CD4-positive, alpha-beta T cell treated with Interleukin-4 for 4 hours (primary cell): ENCODE measurements at places on chromosomes 5 and 9.

DNA sequence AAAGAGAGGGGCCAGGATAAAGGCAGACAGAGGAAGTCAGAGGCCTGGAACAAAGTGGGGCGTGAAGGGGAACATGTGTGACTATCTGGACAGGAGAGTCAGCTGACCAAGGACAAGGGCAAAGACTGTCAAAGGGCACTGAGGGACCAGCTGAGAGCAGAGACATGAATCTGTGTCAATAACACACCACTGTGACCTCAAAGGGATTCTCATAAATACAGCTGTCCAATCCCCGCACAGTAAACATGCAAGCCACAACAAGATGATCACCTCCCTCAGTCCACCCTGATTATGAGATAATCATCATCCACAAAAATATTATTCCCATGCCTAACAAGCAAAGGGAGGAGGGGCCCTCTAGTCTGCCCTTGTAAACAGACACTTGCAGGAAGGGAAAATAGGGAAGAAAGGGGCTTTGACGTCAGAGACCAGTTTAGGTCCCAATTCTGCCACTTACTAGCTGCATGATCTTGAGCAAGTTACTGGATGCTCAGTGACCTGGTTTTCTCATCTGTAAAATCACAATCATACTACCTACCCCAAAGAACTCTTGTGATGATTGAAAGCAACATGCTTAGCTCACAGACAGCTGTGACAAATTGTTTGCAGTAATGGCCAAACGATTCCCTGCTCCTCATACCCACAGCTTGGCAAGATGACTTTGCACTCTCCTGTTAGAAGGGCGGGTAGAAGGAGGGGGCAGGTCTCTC lies 41.8 kb downstream of the RAPGEF1 start:
- DNase-seq: no peak

GRCh38 chr9:110801426-110801825 lies 132.8 kb downstream of the MUSK start:
- no peak for DNase-seq

- no peak for DNase-seq
Observed at GRCh38 chr5:120605325-120606079, 141.4 kb downstream of the PRR16 start.

DNA sequence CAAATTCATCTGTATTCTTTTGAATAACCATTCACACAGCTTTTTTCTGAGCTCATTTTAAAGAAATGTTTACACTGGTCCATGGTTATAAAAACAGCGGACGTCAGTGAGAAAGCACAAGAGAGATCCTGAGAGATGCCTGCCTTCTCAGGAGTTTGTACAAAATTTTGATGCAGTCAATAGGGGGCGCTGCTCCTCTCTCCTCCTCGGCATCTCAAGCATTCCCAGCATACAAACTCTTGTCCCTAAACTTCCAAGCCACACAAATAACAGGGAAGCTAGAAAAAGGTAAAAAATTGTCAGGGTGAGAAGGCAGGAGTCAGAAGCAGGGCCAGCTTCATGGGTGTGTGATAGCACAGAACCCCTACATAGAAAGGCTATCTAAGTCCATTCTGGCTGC lies 11.2 kb upstream of the CCDC152 start:
- DNase-seq: no peak

- DNase-seq: no peak
Observed at GRCh38 chr5:178473854-178474253, 116.3 kb downstream of the COL23A1 start.

GRCh38 chr5:89721353-89721752 lies 688.2 kb downstream of the CETN3 start:
- no peak for DNase-seq

GRCh38 chr5:96148376-96148775 lies 186.7 kb upstream of the ELL2 start:
- no peak for DNase-seq

DNA sequence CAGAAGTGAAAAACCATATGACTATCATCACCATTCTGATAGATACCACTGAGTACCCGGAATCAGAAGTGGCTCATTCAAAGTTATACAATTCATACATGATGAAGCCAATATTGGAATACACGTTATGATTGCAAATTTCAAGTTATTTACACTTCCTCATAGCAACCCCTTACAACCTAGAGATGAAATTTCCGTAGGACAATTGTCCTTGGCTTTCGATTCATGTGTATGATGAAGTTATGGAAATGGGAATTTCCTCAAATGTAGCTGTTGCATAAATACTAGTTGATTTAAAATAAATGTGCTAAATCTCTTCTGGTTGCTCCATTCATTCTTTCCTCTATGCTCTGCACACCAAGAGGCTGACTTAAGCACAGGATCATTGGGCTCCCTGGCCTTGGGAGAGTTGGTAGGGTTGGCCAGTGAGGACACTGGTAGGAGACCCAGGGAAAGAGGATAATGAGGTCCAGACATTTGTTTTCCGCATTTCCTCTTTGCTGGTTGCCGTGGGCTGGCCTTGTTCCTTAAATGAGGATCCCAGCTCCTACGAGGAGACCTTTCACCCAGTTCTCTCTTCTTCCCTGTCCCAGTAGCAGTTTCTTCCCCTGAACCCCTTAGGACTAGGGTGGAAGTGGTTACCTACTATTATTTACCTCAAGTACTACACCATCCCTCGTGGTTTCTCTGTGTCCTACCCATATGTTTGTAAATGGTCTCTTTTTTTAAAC lies 90.3 kb downstream of the ZNF474 start:
- no peak for DNase-seq

DNA sequence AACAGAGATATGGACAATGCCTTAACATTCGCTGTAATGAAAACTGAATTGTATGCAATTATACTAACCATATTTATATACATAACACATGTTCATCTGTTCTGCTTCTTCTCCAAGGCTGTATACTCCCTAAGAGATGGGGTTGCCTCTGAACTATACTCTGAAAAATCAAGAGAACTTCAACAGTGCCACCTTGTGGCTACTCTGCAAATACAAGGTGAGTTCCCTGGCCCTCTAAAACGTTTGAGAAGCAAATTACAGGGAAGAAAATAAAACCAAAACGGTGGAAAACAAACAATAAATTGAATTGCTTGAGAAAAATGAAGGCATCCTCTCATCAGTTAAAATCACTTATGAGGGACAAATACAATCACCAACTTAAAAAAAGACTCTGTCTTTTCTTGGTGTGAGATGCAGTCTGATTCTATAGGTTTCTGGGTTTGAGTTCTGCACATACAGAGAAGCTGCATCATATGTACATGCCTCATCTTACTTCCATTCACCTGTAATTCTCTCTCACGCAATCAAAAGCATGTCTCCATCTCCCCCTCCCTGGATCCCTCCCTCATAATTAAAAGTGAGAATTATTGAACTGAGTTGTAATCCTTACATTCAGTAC lies 98.6 kb downstream of the FBXW11 start:
- DNase-seq: peak; percentile 68

DNA sequence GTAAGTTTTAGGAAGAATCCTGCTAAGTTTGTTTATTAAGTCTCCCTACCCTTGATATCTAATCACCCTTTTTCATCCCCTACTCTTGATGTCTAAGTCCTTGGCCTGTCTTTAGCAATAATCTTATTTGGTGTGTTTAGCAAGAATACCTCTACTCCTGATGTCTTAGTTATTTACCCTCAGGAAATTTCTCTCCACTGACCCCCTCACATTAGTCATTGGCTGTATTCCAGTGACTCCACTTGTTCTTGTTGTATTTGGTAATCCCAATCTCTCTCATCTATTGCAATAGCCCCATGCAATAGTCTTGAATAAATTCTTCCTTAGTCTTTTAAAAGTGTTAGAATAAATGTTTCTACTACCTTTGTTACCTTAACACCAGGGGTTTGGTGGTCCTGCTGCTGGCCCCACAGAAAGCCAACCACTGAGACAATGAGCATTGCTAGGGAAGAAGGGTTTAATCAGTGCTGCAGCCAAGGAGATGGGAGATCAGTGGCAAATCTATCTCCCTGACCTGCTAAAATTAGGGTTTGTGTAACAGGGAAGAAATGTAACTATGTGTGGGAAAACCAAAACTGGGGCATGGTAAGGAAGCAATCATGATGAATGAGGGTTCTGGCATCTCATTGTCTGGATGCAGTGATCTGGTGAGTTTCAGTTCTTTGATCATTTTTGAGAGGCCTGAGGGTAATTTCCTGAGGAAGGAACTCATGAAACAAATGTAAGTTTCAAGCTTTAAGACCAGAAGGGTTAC lies 236.4 kb upstream of the DAB2 start:
- DNase-seq: no peak

DNA sequence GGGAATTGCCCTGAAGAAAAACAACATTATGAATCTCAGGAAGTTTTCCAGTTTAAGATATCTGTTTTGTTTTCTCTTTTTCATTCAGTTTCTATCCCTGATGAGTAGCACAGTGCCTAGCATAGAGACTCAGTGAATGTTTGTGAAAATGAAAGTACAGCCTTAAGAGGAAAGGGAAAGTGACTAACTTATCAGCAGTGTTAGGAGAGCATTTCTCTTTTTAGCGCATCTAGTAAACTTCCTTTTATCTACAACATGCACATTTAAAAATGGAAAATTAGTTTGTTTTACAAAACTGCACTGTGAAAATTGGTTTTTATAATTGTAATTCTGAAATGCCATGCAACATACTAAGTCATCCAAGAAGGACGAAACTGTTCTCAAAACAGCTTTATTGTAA lies 110.8 kb downstream of the SMARCA2 start:
- peak; percentile 33 for DNase-seq

GRCh38 chr5:124524552-124525232 lies 221.7 kb downstream of the ZNF608 start:
- no peak for DNase-seq

DNA sequence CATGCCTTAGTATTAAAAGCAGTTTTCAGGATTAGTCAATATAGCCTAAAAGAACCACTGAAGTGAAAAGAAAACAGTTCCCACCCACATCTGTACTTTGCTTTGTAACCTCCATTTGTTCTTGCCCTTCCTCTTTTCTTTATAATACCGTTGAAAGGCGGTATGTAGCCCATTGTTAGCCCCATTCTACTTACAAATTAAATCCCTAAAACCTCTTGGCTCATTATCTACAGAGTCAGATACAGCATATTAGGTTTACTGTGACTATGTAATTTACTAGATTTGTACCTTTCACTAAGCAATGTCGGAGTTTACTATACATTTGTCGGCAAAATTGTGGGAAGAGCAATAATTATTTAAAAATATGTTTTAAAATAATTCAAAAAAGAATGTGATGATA lies 17.3 kb downstream of the ALDH1A1 start:
- DNase-seq: no peak

DNA sequence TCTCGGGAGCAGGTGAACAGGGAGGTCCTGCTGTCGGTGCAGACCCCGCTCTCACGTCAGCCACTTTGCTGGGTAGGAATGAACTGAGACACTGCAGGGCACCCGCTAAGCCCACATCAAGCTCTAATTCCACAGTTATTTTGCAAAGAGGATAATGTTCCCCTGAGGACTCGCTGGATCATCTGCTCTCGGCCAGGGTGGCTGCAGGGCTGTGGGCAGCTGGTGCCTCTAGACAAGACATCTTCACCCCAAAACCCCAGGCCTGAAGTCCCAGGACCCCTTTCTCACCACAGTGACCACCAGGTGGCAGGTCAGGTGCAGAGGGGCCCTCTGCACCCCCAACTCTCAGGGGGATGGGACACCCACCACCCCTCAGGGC lies 135.1 kb upstream of the PPP1R26 start:
- DNase-seq: no peak

DNA sequence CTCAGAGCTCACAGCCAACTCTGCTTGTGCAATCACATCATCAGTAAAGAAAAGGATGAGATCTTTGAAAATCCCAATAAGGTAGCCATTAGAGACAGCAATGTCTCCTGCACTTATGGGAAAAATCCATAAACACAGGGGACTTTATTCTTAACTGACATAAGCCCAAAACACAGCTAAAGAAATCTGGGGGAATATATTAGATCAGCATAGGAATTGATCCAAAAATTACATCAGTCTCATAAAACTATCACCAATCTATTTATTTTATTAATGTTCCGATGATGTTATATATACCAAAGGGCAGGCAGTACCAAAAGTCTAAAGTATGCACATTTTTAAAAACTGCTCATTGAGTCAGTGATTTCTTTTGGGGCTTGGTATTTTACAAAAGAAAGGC lies 6.9 kb downstream of the MRPS27 start:
- DNase-seq: no peak

DNA sequence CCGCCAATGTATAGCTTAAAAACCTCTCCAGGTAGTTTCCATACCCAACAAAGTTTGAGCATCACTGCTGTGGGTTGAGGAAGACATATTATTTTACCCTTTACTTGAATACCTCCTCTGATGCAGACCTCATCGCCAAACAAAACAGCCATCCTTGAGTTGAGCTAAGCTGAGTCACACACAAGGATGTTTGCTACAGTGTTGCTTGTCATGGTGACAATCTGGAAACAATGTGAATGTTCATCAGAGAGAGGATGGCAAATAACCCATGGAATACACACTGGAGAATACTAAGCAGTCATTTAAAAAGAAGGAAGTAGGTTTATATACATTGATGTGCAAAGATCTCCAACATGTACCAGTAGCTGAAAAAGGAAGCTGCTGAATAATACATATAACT lies 41.1 kb upstream of the TCF7 start:
- DNase-seq: peak; percentile 37

- no peak for DNase-seq
Observed at GRCh38 chr9:94150279-94150828, 66.1 kb downstream of the PTPDC1 start.

DNA sequence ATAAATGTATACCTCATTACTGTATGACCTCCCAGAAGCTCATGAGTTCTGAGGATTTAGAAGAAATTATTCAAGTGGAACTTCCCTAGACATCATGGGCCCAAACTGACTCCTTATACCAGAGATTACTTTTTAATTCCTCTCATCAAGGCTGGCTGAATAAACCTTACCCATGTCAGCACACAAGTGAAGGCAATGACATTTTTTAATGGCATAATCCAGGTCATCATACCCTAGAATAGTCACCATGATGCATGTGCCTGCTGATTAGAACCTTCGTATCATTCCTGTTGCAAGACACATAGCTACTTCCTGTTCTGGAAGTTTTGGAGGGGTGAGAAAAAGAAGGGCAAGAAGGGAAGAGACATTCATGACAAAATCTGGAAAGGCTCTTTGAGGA lies 49.8 kb upstream of the IFNK start:
- DNase-seq: no peak

DNA sequence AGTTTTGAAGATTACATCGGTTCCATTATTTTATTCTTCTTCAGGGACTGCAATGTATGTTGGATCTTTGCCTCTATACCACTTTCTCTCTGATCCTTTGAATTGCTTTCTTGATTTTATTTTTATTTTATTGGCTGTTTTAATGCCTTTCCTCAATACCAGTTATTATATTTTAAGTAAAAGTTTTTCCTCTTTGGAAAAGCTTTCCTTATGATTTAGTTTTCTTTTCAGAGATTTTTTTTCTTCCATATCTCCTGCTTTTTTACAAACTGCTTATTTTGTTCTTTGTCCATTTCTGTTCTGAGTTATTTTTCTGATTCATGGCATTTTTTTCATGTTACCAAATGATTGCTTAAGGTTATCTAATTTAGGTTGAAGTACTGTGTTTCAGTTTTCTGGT lies 11.5 kb downstream of the ZMAT2 start:
- DNase-seq: no peak

GRCh38 chr9:8800196-8800595 lies 1000.6 kb upstream of the DMAC1 start:
- no peak for DNase-seq

- DNase-seq: no peak
Observed at GRCh38 chr9:19223724-19224123, 6.8 kb upstream of the DENND4C start.

- no peak for DNase-seq
Observed at GRCh38 chr9:75128535-75128934, 40.2 kb downstream of the OSTF1 start.

- no peak for DNase-seq
Observed at GRCh38 chr5:142785206-142785605, 15.0 kb downstream of the ARHGAP26 start.
